Cardiac atrium fibroblast (primary cell): ENCODE measurements at places on chromosomes 11 and 22. TPM values are rescaled to one million over a fixed set of nuclear protein-coding genes. Genes with fewer than 3 reads are reported as not detected.

Gene OR2D2
- total RNA-seq = not detected in 2 replicates

Gene MS4A1
- total RNA-seq = not detected in 2 replicates

Gene GAL3ST3
- not detected in 2 replicates for total RNA-seq

Gene SLC17A6
- not detected in 2 replicates for total RNA-seq

Gene HOATZ
- total RNA-seq = not detected in 2 replicates

Gene OR52E8
- not detected in 2 replicates for total RNA-seq

Gene SLCO2B1
- 0.32 and 9.7 TPM in 2 replicates for total RNA-seq

Gene FAM89B
- 19.0 and 23.7 TPM in 2 replicates for total RNA-seq

Gene NLRP6
- not detected in 2 replicates for total RNA-seq

Gene TRIM68
- total RNA-seq = 9.9 and 12.5 TPM in 2 replicates

Gene ARHGEF17
- 18.6 and 22.6 TPM in 2 replicates for total RNA-seq

Gene TCN1
- 0.65 TPM in 1 of 2 replicates, not detected in the other for total RNA-seq

Gene TM7SF2
- total RNA-seq = 10.2 and 29.6 TPM in 2 replicates

Gene ANGPTL5
- total RNA-seq = not detected in 2 replicates

Gene SEPTIN5
- total RNA-seq = 25.8 and 30.5 TPM in 2 replicates

Gene SOX6
- total RNA-seq = 0.54 and 5.0 TPM in 2 replicates

Gene SELENOM
- total RNA-seq = 320 and 390 TPM in 2 replicates

Gene WNT11
- 0.65 TPM in 1 of 2 replicates, not detected in the other for total RNA-seq

Gene OR2AG2
- not detected in 2 replicates for total RNA-seq

Gene SERGEF
- 7.3 and 21.8 TPM in 2 replicates for total RNA-seq

Gene CARD18
- not detected in 2 replicates for total RNA-seq

Gene MMP7
- total RNA-seq = not detected in 2 replicates

Gene SGSM1
- total RNA-seq = 0.32 TPM in 1 of 2 replicates, not detected in the other

Gene MB
- not detected in 2 replicates for total RNA-seq

Gene SMTNL1
- not detected in 2 replicates for total RNA-seq

Gene OR8D1
- total RNA-seq = not detected in 2 replicates

Gene GAB4
- total RNA-seq = not detected in 2 replicates

Gene SLC22A6
- total RNA-seq = not detected in 2 replicates

Gene KBTBD3
- total RNA-seq = 1.4 and 5.0 TPM in 2 replicates

Gene SHISA8
- not detected in 2 replicates for total RNA-seq

Gene TAF1D
- 93.0 and 101 TPM in 2 replicates for total RNA-seq
